ENCODE measurements at places on chromosomes 13 and 19.

DNA sequence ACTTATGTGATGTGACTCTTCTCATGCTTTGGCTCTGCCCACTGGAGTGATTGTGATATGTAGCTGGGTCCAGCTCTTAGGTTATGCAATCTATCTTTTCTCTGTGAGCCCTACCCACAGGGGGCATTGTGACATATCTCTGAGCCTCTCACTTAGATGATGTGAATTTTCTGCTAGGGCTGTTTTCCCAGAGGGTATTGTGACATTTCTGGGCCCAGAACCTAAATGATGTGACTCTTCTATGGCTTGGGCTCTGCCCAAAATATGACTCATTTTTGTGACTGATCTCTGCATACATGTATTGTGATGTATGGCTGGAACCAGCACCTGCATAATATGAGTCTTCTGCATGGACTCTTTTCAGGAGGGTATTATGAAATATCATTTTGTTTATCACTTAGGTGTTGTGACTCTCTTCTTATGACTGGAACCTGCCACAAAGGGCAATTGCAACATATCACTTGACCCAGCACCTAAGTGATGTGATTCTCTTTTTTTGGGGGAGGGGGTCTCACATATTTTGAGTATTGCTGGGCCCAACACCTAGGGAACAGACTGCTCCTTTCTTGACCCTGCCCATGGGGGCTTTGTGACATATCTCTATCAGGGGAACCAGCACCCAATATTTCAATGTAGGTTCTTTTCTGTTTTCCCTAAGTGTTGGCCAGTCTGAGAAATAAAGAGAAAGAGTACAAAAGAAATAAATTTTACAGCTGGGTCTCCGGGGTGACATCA, 12.1 kb upstream of the ZNF254 start:
- no peak overlapping the region for H3K27ac ChIP-seq
- no peaks in the 10 kb centered on the region for H3K36me3 ChIP-seq
- H3K27me3 ChIP-seq: no peaks in the 10 kb centered on the region
- H3K4me1 ChIP-seq: no peaks in the 10 kb centered on the region

DNA sequence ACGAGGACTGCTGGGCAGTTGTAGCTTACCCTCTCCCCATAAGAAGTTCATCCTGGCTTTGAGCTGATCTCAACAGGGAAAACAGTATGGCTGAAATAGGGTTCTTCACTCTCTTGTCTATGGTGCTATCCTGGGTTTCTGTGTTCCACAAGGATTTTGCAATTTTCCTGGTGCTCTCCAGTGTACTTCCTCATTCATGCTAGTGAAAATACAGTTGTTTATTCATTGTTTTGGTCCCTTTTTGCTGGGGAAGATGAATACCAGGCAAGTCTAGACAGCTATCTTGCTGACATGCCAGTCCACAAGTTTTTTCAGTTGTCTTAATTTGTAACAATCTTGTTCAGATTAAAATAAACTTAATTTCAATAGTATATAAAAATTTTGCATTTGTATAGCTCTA, 306.5 kb downstream of the DLEU7 start:
- no peak overlapping the region for H3K27ac ChIP-seq
- H3K4me3 ChIP-seq: no peak overlapping the region
- no peak for DNase-seq
- H3K36me3 ChIP-seq: no peaks in the 10 kb centered on the region
- H3K4me1 ChIP-seq: no peaks in the 10 kb centered on the region
- no peaks in the 10 kb centered on the region for H3K27me3 ChIP-seq

DNA sequence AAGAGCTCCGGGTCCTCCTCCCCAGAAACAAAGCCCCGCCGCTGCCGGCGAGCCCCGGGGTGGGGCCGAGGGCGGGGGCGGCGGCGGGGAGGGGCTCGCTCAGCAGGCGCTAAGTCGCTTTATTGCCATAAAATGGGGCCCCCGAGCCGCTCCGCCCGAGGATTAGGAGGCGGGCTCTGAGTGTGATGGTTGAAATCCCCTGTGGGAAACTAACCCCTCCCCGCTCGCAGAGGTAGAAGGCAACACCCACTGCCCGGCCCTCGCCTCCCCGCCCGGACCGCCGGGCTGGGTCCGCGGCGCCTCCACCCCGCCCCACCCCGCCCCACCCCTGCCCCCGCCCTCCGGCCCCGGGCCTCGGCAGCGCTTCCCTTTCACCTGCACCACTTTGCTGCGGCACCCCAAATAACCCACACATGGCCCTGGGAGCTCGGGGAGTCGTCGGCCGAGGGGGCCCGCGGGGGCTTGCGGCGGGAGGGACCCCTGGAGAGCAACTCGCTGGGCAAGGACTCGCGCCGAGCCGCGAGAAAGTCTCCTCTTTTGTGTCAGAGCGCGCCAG, at the start of gene KLF12:
Gene KLF12, minus strand, starts transcription at position 184 of the 556 bp plus-strand sequence.
- H3K4me1 ChIP-seq: peaks cover 36% of the 10 kb centered on the region
- peak within 1 kb of the TSS; percentile 98 for H3K27ac ChIP-seq
- DNase-seq: peak; percentile 88
- no peaks in the 10 kb centered on the region for H3K36me3 ChIP-seq
- H3K4me3 ChIP-seq: peak within 1 kb of the TSS; percentile 86

DNA sequence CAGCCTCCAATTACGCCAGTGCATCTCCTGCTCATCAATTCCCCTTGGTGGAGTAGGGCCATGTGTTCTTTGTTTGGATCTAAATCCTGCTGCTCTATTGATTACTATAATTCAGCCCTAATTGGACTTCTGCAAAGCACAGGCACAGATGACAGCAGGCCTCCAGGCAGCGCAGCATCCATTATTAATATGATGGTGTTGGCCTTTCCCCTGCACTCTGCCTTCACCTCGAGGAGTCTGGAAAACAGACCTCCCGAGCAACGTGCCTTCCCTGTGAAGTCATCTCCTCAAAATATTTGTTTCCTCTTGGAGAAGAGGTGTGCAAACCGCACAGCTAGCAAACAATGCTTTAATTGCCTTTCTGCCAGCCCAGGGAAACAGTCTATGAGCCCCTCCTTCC, 92.5 kb downstream of the UQCRFS1 start:
- H3K4me3 ChIP-seq: no peak overlapping the region
- DNase-seq: no peak
- H3K36me3 ChIP-seq: no peaks in the 10 kb centered on the region
- no peak overlapping the region for H3K27ac ChIP-seq
- H3K4me1 ChIP-seq: no peaks in the 10 kb centered on the region

DNA sequence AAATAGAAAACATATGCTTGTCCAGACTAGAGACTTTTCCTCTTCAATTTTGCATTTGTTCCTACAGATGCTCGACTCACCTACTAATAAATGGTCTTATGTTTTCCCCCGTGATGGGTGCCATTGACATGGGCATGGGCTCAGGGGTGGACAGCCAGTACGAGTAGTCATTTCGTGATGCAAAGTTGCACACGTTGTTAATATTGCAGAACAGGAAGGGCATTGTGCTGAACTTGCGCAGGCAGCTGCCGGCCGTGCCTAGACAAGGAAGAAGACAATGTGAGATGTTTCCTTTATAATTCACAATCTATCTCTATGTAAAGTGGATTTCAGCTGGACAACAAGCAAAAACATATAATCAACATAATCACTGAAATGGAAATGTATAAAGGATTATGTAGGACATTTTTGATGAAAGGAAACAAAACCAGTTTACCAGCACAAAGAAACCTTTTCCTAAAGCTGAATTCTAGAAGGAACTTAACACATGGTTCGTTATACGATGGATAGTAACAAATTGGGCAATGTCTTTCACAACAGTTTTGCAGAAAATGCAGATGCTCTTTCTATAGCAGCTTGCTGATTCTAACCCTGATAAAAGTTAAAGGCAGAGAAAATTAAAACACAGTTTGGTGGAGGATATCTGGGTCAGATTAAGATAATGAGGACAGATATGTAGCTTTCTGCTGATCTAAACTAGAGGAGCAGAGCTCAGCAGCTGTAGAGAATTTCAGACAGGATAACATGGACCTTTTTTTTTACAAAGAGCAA, 145.7 kb downstream of the COL4A1 start:
- H3K4me1 ChIP-seq: no peaks in the 10 kb centered on the region
- no peak overlapping the region for H3K4me3 ChIP-seq
- no peak for DNase-seq
- no peaks in the 10 kb centered on the region for H3K27me3 ChIP-seq
- no peaks in the 10 kb centered on the region for H3K36me3 ChIP-seq

- DNase-seq: no peak
- no peaks in the 10 kb centered on the region for H3K36me3 ChIP-seq
- no peak overlapping the region for H3K27ac ChIP-seq
- H3K4me1 ChIP-seq: no peaks in the 10 kb centered on the region
These were observed 62.9 kb upstream of the URI1 start for GRCh38 chr19:29878973-29879654.

DNA sequence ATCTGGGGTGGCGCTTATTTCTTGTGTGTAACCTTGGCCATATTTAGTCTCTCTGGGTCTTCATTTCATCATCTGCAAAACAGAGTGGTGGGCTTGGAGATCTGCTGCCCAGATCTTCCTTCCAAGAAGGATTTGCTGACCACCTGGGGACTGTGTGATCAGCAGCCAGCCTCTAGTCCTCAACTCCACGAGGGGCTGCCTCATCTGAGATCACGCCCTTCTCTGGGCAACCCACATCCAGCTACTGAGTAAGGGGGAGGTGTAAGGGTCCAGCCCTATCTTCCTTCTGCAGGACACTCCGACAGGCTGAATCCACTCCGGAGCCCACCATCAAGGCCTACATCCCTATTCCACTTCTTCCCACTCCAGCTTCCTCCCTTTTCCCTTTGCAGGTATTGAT, 57.9 kb downstream of the CHST8 start:
- no peaks in the 10 kb centered on the region for H3K4me1 ChIP-seq
- H3K27me3 ChIP-seq: no peaks in the 10 kb centered on the region
- no peak overlapping the region for H3K27ac ChIP-seq
- no peaks in the 10 kb centered on the region for H3K36me3 ChIP-seq
- H3K4me3 ChIP-seq: no peak overlapping the region
- no peak for DNase-seq

GRCh38 chr13:110382229-110382628, 75.1 kb downstream of the COL4A2 start:
- no peaks in the 10 kb centered on the region for H3K27me3 ChIP-seq
- H3K36me3 ChIP-seq: no peaks in the 10 kb centered on the region
- no peaks in the 10 kb centered on the region for H3K4me1 ChIP-seq
- H3K4me3 ChIP-seq: no peak overlapping the region
- DNase-seq: no peak

DNA sequence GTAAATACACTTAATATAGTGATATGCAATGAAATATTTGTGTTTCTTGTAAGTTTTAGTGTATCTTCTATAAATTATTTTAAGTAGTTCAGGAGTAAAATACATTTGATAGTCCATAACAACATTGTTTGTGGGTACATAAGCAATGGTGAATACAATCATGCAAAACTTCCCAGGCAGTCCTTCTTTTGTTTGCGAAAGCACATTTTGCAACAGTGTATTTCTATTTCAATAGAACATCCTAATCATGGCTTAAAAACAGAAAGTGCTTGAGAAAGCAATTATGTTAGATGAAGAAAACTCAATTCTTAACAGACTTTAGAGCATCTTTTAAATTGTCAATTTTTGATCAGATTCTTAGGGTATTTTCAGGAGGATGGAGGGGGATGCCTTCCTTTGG, 155.6 kb downstream of the POSTN start:
- H3K4me3 ChIP-seq: no peak overlapping the region
- H3K27ac ChIP-seq: no peak overlapping the region
- H3K36me3 ChIP-seq: no peaks in the 10 kb centered on the region
- no peaks in the 10 kb centered on the region for H3K27me3 ChIP-seq
- no peaks in the 10 kb centered on the region for H3K4me1 ChIP-seq

DNA sequence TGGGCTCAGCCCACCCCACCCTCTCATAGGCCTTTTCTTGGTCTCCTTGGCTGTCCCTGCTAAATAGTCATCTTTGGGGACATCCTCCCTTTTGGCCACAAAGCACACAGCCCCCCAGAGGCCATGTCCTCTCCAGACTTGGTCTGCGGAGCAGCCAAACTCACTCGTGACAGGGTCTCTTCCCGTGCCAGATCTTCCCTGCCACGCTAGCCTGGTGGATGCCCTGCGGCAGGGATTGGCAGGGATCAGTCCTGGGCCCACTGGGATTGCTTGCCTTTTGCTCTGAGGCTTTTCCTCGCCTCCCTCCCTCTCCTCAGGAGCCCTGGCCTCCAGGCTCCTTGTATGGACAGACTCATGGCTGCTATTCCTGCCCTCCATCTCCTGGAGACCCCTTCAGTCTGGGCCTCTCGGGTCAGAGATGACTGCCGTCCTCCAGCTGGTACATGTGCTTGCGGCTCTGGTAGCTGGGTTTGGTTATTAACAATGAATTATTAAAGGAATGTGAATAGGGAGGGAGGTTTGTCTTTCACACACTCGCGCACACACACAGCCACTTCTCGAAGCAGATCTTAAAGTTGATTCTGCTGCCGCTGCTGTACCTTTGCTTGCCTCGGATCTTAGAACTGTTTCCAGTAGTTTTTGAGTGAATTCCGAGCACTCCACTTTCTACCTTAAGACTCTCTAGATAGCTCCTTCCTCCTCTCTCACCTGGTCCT, 45.1 kb downstream of the NFIX start:
- H3K4me3 ChIP-seq: no peak overlapping the region
- peaks cover 29% of the 10 kb centered on the region for H3K4me1 ChIP-seq
- H3K27me3 ChIP-seq: no peaks in the 10 kb centered on the region
- no peak overlapping the region for H3K27ac ChIP-seq
- no peak for DNase-seq

GRCh38 chr19:18910801-18911436, 8.3 kb downstream of the COPE start:
- no peaks in the 10 kb centered on the region for H3K27me3 ChIP-seq
- no peaks in the 10 kb centered on the region for H3K4me1 ChIP-seq
- no peak overlapping the region for H3K27ac ChIP-seq
- H3K36me3 ChIP-seq: peaks cover 82% of the 10 kb centered on the region
- DNase-seq: no peak
- no peak overlapping the region for H3K4me3 ChIP-seq

GRCh38 chr13:62779161-62779560, 1363.5 kb upstream of the PCDH20 start:
- no peaks in the 10 kb centered on the region for H3K27me3 ChIP-seq
- no peak overlapping the region for H3K27ac ChIP-seq
- no peaks in the 10 kb centered on the region for H3K36me3 ChIP-seq
- H3K4me1 ChIP-seq: no peaks in the 10 kb centered on the region

- H3K27me3 ChIP-seq: no peaks in the 10 kb centered on the region
- no peak overlapping the region for H3K4me3 ChIP-seq
- H3K36me3 ChIP-seq: no peaks in the 10 kb centered on the region
- DNase-seq: peak; percentile 14
- no peak overlapping the region for H3K27ac ChIP-seq
- H3K4me1 ChIP-seq: peaks cover 12% of the 10 kb centered on the region
These were observed 177.3 kb upstream of the KL start for GRCh38 chr13:32838945-32839344.

Measured in naive thymus-derived CD4-positive, alpha-beta T cell (primary cell).